ENCODE measurements at places on chromosomes 3 and 15.

- DNase-seq, result no peak
Observed at GRCh38 chr3:21934591-21934990, 183.6 kb upstream of the ZNF385D start.

DNA sequence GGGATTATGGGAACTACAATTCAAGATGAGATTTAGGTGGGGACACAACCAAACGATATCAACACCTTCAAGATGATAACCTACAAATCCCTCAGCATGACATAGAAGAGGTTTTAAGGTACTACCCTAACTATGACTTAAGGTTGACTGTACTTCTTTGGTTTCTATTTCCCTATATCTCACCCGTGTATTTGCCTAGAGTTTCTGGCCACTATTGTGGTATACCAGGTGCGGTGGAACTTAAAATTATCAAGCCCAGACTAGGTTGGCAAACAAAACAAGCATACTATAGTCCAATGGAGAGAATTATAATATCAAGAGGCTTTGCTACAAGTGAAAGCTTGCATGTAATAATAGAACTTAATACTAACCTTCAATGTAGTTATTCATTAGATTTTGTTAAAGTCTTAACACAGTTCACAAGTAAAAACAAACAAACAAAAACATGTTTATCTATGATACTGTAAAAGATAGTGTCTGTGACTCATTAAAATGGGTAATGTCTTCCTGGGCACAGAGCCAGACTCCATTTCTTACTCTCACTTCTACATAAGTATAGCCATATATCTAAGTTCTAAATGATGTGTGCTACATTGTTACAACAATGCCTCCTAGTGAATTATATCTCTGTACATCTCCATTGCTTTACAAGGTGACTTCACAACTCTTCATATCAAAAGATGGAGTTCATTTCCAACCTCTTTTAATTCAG lies 479.1 kb downstream of the ZBBX start:
- no peak for DNase-seq

- DNase-seq, result no peak
Observed at GRCh38 chr3:172137287-172138192, 98.2 kb downstream of the FNDC3B start.

GRCh38 chr3:122245513-122246174 lies 62.2 kb downstream of the CASR start:
- no peak for DNase-seq

GRCh38 chr15:46260937-46261336 lies 626.1 kb downstream of the SQOR start:
- DNase-seq, result no peak

DNA sequence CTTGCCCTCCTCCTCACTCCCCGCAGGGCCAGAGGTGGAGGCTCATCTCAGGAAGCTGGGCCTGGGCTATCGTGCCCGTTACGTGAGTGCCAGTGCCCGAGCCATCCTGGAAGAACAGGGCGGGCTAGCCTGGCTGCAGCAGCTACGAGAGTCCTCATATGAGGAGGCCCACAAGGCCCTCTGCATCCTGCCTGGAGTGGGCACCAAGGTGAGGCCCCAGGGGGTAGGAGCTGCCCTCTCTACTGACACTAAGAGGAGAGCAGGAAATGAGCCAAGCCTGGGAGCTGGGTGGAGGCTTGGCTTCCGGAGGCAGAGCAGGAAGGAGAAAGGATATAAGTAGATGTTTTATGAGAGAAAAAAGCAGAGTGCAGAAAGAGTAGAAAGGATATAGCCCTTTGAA lies 4.9 kb downstream of the OGG1 start:
- DNase-seq, result no peak

- no peak for DNase-seq
Observed at GRCh38 chr15:47194718-47195117, 522.6 kb upstream of the SEMA6D start.

DNA sequence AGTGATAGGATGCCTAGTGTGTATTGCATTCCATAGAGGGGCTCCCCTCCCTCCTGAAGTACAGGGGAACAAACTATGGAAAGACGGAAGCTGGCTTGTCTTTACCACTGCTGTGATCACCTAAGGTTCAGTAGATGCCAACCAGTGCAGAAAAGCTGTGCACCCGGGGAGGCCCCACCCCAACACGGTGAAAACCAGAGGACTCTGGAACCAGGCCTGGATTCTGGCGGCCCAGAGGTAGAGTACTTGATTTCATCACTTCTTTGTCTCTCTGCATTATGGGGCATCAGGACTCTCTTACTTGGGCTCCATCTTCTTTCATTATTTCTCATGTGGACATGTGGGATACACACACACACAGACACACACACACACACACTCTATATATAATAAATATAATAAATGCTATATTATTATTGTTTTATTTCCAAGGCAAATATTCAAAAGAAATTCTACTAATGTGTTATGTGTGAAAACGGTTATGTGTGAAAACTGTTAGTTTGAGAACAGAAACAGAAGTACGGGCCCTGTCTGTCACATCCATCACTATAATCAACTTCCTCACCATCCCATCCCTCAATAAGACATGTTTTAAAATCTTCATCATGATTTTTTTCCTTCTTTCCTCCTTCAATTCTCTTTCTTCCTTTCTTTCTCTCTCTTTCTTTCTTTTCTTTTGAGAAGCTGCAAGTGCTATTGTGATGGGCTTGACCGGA lies 152.4 kb upstream of the CMC1 start:
- DNase-seq, result no peak
